GM12891 (cell line): ENCODE measurements at places on chromosomes 1 and 21.
A peak's percentile ranks its signal among the peaks of the same experiment; 100 is the strongest.

DNA sequence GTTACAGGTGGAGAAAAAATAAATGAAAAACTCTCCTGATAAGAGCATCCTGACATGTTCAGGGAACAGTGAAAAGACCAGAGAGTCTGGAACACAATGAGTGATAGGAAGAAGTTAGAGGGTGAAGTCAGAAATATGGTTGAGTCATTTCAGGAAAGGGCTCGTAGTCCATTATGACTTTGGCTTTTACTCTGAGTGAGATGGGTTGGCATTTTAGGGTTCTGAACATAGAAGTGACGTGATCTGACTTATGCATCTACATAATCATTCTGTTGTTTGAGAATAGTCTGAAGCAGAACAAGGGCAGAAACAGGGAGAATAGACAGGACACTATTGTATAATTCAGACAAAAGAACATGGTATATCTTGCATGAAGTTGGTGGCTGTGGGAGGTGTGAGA, 5.8 kb downstream of the HMCN1 start:
- DNase-seq, result no peak

DNA sequence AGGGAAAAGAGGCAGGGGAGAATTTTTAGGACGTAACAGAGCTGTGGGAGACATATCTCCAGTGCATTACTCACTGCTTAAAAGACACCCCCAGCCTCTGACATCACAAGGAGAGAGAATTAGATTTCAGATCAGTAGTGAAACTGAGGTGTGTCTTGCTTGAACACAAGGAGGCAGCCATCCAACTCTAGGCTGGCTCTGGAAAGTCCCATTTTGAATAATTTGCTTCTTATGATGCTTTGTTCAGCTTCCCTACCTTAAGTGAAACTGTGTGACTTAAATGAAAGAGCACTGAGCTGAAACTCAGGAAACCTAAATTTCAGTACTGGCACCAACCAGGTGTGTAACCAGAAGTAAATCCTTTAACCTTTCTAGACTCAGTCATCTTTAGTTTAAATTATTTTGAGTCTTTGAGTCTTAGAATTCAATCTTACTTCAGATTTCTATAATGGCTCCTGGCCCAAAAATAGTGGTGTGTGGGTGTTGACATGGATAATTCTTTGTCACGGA, 251.6 kb upstream of the SGIP1 start:
- no peak for DNase-seq

GRCh38 chr1:8004803-8005573, 21.1 kb downstream of the ERRFI1 start:
- no peak for DNase-seq

GRCh38 chr21:42340187-42341050, 10.4 kb downstream of the TFF2 start:
- DNase-seq, result no peak

DNA sequence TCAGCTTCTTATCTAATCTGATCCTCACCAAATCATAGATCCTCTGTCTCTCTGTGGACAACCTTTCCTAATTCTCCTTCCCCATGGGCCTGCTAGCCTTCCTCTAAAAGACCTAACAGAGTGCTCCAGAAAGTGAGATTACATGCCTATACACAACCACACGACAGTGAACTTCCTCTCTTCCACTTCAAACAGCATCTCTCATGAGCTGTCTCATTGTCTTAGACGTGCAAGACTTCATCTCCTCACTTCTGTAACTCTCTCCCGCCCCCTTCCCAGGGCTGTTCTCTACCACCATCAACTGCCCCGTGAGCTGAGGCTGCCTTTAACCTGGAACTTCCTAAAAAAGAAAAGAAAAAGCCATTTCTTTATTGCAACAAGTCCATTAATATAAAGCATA, 14.1 kb upstream of the A3GALT2 start:
- no peak for DNase-seq

- DNase-seq, result no peak
These were observed 20.6 kb downstream of the ATP6V1G3 start for GRCh38 chr1:198519639-198520501.

DNA sequence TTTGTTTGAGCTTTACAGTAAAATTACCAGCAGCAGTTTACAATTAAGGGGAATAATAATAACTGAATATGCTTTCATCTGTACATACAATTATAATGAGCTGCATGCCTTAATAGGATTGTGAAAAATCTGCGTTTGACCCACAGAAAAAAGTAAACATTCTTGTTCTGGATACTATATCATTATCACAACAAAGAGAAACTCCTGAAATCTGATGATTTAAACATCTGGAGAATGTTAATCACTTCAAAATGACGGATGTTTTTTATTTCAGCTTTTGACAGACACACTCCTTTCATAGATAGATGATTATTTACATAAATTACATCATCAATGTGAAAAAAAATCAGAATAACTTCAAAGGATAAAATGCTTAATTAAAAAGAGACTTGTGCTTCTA, 58.5 kb downstream of the TYW3 start:
- no peak for DNase-seq

DNA sequence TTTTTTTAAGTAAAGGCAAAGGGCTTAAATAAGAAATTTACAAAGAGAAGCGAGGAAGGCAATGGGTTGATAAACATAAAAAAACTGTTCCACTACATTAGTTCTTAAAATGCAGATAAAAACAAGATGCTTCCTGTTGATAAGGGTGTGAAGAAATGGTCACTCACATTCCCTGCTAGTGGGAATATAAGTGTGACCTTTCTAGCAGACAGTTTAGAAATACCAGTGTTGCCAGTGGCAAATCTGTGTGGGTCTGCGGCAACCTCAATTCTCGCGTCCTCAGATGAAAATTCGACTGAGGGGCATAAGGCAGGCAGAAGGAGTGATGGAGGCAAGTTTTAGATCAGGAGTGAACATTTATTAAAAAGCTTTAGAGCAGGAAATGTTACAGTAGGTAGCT, 151.1 kb downstream of the NTNG1 start:
- no peak for DNase-seq

DNA sequence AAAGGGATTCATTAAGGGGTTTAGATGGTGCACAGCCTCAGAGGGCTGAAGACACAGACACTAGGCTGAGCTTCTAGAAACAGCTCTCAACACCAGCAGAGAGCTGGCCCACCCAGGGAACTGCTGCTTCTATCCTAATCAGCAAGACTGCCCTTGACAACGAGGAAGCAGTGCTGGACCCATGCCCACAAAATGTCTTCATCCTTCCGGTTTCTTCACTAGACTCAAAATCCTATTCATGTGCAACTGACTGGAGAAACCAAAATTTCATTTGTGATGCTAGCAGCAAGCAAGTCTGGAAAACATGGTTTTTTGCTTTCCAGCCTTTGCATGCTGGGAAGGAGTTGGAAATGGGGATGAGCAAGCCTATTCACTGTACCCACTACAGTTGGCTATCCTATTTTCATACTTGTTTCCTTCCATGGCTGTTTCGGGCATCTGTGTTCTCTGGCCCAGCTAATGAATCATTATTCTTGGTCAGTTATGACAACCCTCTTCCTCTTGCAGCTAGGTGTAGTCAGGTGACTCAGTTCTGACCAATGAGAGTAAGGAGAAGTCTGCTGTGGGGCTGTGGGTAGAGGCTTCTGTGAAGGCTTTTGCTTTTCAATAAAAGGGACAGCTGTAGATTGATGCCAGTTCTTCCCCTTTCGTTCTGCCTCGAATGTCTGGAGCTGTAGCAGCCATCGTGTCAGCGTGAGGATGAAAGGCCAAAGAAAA, 14.6 kb upstream of the TMEM61 start:
- DNase-seq, result no peak

GRCh38 chr1:34140011-34140676, 24.9 kb downstream of the CSMD2 start:
- no peak for DNase-seq

DNA sequence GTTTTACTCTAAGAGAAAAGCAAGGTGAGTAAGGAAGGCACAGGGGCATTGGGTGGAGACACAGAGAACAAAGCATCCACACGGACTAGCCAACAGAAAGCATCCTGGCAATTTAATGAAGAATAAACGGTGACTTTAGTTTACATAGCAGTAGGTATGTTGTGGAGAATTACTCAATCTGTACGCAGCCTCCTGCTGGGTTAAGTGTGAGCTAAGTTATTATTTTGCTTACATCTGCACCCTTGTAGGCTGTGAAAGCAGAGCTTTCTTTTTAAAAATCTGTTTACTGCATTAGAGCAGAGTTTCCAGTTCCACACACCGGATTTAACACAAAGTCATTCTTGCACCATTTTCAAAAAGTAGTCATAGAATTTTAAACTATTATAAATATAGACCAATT, 144.5 kb downstream of the AKT3 start:
- DNase-seq, result no peak

DNA sequence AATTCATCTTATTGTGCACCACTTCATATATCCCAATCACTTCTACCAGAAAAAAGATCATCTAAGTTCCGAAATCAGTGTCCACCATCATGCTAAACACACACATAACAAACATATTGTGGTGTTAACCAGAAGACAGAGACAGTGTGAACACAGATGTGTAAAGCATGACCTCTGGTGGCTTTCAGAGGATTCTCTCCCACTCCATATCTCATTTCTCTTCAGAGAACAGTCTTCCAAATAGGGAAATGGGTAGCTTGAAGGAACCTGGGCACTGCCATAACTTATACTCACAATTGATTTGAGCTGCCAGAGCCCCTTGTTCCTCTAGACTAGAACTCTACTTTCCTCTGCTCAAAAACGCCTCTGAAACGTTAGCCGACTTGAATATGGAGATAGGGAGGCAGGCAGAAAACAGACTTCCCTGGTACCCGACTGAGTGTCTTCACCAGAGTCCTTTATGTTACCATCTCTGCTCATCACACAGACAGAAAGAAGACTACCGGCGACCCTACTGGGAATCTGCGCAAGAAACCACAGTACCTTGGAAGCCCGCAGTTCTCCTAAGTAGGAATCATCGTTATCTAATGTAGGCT, 1.8 kb upstream of the ELAPOR1 start:
- DNase-seq, result no peak

GRCh38 chr1:41856944-41857285, 61.8 kb downstream of the HIVEP3 start:
- DNase-seq, result no peak

- no peak for DNase-seq
These were observed 74.3 kb upstream of the KCNJ15 start for GRCh38 chr21:38182370-38182985.

GRCh38 chr1:65398083-65398482, 22.4 kb upstream of the LEPR start:
- no peak for DNase-seq

GRCh38 chr1:97364086-97364485, 556.7 kb downstream of the DPYD start:
- DNase-seq, result no peak

GRCh38 chr1:6108937-6109614, 63.4 kb downstream of the KCNAB2 start:
- DNase-seq, result peak; percentile 74

DNA sequence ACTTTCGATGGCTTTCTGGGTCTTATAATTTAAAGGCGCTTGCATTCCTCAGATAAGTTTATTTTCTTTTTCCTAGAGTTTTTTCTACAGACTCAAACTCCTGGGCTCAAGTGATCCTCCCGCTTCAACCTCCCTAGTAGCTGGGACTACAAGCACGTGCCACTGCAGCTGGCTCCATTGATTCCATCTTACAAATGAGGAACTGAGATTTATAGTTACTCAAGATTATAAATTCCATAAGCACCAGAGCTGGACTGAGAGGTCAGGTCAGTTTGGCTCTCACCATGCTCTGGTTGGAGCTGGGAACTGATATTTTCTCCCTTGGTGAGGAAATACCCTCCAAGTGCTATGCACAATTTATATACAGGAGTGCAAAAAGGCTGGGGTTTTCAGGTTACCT, 13.4 kb upstream of the PRPF38B start:
- no peak for DNase-seq

DNA sequence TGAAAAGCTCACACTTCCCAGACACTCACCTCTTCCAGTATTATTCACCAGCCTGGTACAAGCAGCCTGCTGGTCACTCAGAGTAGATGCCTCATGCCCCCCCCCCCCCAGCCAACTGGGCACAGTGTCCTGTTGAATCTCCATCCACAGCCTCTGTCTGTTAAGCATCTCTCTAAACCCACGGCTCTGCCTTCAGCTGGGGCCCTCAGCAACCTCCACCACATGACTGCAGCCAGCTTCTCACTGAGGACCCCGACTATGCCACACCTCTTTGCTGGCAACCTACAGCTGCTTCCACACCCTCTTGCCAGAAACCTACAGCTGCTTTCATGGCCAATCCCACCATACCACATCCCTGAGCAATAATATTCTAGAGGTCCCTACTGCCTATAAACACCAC, 113.1 kb downstream of the RHOU start:
- no peak for DNase-seq

- no peak for DNase-seq
These were observed 168.8 kb downstream of the ZSCAN20 start for GRCh38 chr1:33641104-33641830.

- no peak for DNase-seq
These were observed 1.8 kb downstream of the USP24 start for GRCh38 chr1:55213151-55213884.

GRCh38 chr1:164718821-164719220, 159.8 kb downstream of the PBX1 start:
- DNase-seq, result no peak

GRCh38 chr1:210937846-210938245, 196.1 kb downstream of the KCNH1 start:
- DNase-seq, result no peak

DNA sequence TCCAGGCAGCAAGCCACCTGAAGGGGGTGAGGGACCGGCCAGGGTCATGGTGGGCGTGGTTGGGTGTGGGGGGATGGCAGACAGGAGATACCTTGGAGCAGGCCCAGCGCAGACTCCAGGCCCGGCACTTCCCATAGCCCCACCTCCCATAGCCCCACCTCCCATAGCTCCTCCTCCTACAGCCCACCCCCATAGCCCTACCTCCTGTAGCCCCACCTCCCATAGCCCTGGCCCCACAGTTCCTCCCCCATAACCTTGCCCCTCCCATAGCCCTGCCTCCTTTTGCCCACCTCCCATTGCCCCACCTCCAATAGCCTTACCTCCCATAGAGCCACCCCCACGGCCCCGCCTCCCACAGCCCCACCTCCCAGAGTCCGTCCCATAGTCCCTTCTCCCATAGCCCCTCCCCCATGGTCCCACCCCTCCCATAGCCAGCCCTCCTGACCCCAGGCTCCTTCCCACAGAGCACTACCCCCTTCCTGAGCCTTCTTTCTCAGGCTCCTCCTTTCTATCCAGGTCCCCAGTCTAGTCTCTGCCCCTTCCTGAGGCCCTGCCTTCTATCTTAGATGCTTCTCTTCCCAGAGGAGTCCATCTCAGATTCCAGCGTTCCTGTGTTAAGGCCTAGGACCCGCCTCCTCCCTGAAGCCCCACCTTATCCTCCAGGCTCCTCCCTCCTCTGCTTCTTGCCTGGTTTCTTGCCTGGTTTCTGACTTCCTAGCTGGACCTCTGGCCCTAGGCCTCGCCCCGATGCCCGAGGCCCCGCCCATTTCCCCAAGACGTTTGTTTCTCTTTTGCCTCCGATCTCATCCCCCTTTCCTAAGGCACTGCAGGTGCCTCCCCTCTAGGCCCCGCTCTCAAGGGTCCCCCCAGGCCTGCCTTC, 46.8 kb downstream of the PTPRU start:
- no peak for DNase-seq

- DNase-seq, result no peak
These were observed 19.3 kb downstream of the RSBN1 start for GRCh38 chr1:113792986-113793385.
